Head of caudate nucleus (tissue), 42 donors: ENCODE measurements at places on chromosomes 4 and X.

DNA sequence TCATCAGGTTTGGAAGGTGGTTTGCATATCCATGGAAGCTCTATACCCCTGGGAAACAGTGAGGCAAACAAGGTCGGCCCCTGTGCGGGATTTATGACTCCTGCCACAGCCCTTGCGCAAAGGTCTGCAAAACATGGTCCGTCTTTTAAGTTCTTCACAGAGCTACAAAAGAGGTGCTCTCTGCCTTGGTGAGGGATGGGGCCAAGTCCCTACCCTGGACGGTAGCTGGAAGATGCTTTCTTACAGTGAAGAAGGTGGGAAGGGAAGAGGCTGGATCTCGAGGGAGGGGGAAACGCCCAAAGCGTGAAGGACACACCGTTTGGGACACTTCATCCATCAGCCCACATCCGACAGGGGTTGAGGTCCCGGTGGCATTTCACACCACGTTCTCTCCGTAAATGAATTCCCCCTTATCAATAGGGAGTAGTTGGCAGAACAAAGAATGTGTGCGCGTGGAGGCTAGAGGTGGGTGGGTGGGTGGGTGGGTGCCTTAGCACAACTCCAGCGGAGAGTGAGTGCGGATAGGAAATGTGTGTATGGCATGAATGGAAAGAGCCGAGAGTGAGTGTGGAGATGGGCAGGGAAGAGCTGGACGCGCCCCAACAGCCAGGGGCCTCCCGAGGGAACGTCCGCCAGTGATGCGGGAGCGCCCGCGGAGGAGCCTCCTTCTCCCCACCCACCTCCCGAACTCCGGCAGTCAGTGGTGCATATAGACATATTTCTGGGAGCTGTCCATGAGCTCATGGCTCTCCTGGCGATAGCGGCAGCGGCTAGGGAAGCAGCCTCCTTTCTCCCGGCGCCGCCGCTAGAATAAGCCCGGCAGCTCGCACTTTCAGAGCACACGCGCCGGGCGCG lies 68.3 kb downstream of the LARP7 start:
- DNase-seq, result peak; percentile 43

GRCh38 chrX:53279296-53280237 lies 1.8 kb downstream of the IQSEC2 start:
- no peak for DNase-seq

DNA sequence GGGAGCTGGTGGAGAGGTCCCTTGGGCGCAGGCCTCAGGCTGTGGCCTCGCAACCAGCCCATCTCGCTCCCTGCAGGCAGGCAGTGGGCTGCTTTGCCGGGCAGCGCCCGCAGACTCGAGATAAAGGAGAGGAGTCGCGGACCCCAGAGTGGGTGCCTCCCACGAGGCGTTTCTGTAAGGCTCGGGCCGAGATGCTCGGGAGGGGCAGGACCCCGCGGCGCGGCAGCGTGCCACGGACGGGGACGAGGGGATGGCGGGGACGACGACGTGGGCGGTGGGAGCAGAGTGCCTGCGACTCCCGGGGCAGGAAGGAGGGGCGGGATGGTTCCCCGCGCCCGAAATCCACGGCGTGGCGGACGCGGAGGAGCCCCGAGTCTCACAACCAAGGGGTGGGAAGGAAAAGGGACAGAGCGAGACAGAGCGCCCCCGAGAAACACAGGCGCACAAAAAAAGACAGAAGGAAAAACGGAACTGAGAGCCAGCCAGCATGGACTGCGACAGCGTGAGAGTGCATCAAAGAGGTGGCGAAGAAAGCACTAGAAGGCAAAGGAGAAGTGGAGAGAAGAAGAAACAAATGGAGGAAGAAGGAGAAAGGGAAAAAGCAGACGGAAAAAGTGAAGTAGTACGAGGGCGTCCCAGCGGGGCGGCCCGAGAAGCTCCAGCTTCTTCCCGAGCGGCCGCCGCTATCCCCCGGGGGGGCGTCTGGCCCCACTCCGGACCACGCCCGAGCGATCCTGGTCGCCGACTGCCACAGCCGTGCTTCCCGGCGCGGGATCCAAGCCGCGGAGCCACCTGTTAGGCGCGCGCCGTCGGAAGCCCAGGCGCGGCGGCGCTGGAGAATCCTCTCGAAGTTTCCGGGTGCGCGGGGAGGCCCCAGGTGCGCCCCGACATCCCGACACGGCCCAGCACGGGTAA lies 1.5 kb downstream of the BEND4 start:
- DNase-seq, result no peak

DNA sequence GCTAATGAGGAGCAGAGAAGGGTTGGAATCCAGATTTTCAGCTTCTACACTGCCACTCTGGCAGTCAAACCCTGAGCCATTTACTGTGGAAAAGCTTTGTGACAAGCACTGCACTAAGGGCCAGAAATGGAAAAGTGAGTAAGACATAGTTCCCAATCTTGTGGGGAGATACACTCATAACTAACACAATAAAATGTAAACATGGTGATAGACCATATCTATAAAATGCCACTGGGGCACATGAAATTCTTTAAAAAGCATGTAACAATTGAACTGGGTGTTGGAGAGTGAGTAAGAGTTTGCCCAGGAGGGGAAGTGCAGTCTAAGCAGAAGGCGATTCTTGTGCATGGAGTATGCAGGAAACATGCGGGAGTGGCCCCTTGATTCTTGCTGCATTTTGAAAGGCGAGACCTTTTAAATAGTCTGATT lies 32.0 kb upstream of the ANXA5 start:
- DNase-seq, result no peak

- DNase-seq, result no peak
These were observed 22.3 kb upstream of the RASGEF1B start for GRCh38 chr4:81494031-81494431.

- peak; percentile 9 for DNase-seq
These were observed 13.3 kb downstream of the LRPAP1 start for GRCh38 chr4:3518941-3519340.

GRCh38 chr4:11537846-11538245 lies 109.2 kb upstream of the HS3ST1 start:
- no peak for DNase-seq

DNA sequence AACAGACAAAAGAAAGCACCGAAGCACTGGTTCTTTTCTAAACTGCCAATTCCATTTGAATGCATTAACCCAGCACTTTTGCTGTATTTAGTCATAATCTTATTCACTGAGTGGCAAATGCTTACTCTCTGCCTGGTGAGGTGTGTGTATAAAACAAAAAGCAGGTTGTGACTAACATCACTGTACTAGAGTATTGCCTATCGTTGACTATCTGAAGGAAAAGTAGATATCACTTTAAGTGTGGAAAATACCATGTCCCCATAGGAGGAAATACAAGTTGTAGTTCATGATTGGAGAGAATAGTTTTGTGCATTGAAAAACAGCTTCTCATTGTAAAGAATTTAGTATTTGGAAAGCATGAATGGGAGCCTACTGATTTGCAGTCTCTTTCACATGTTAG lies 2.7 kb downstream of the PDLIM5 start:
- no peak for DNase-seq

DNA sequence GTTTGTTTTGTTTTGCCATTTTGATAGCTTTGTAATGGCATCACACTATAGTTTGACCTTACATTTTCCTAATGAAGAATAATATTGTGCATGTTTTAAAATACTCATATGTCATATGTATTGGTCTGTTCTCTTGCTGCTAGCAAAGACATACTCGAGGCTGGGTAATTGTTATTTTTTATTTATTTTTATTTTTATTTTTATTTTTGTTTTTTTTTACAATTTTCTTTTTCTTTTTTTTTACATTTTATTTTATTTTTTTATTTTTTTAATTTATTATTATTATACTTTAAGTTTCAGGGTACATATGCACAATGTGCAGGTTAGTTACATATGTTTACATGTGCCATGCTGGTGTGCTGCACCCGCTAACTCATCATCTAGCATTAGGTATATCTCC lies 104.6 kb upstream of the GRID2 start:
- no peak for DNase-seq

DNA sequence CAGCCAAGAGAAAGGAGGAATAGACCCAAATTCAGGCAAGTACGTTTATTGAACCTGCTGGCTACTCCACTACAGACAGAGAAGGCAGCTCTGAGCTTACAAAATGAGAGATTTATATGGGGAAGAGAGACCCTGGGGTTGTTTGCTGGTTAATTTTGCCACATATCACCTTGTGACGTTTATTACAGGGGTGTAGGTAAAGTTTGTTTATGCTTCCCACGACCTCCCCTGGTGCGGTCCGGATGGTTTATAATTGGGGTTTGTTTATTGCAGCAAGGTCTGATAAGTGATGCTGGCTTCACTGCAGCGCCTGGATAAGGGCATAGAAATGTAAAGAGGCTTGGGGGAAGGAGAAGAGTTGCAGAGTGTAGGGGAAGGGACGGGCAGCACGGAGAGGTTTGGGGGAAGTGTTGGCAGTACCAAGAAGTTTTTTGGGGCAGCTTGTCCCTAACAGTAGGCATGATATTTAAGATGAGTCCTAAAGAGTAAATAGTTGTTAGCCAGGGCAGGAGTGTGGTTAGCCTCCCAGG lies 12.6 kb downstream of the BEX1 start:
- no peak for DNase-seq

- no peak for DNase-seq
These were observed 63.0 kb upstream of the ZXDB start for GRCh38 chrX:57528670-57529255.

GRCh38 chrX:53280331-53281320 lies 758 bp downstream of the IQSEC2 start:
- DNase-seq, result no peak

DNA sequence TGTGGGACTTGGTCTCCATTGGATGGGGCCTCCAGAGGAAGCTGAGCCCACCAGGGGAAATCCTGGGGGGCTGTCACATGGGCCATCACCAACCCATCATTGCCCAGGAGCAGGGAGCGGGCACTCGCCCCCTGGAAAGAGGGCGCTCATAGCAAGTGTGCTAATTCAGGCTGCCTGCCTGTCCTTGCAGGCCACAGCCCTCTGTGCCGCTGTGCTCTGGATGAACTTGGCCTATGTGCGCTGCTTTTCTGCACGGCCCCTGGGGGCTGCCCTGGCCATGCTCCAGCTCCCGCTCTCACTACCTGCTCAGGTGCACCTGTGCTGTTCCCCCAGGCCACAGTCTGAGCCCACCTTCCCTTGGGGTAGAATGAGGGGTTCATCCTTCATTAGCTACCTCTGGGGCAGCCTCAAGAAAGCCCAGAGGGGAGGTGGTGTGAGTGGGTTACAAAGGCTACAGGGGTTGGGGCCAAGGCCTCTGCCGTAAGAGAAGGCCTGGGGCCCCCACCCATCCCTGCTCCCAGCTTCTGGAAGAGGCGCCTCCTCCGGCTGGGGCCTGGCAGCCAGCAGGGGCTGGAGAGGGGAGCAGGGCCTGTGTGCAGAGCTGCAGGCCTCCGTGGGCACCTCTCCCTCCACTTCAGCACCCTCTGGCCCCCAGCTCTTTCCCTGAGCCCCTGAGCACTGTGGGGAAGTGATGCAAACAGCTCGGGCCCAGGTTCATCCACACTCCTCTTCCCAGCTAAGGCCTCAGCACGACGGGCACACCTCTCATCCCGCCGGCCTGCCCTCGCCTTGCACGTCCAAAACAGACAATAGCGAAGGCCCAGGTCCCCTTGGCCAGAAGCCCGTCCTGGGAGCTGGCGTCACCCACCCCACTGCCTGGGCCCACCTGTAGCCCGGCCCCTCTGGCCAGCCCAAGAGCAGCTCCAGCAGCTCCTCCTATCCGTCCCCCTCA lies 8.9 kb downstream of the CFAP99 start:
- no peak for DNase-seq

DNA sequence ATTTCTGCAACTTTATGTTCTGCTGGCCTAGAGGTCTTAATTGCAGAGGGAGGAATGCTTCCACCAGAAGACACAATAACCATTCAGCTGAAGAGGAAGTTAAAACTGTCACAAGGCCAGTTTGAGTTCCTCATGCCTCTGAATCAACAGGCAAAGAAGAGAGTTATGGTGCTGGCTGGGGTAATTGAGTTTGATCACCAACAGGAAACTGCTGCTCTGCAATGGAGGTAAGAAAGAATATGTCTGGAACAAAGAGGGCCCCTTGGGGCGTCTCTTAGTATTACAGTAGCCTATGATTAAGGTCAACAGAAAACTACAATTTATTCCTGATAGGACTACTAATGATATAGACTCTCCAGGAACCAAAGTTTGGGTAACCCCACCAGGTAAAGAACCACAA lies 744.0 kb downstream of the FSTL5 start:
- DNase-seq, result no peak

- DNase-seq, result no peak
These were observed 30.8 kb downstream of the MRPL1 start for GRCh38 chr4:77893451-77893850.

- no peak for DNase-seq
These were observed 105.0 kb downstream of the TBL1X start for GRCh38 chrX:9569876-9570301.

GRCh38 chr4:125582302-125582701 lies 267.5 kb downstream of the FAT4 start:
- no peak for DNase-seq

GRCh38 chr4:54728368-54728767 lies 70.6 kb downstream of the KIT start:
- DNase-seq, result no peak

GRCh38 chr4:8152865-8153257 lies 5.8 kb downstream of the ABLIM2 start:
- no peak for DNase-seq

GRCh38 chr4:142845293-142846107 lies 601 bp downstream of the INPP4B start:
- peak; percentile 21 for DNase-seq

DNA sequence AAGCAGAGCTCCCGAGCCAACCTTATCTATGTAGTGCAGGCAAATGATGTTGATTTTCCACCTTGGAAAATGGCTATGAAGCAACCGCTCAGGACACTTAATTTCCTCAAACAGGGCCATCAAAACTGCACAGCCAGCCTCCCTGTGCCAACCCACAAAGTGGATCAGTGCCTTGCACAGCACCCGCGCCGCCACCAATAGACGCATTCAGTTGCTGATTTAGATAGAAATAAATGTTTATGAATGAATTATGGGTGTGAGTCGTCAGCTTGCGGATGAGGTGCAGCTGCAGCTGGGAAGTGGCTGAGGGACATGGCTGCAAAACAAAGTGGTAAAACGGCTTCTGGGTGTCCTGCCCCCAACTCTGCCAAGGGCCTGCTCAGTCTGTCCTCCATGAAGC lies 47.0 kb downstream of the SOD3 start:
- DNase-seq, result no peak

DNA sequence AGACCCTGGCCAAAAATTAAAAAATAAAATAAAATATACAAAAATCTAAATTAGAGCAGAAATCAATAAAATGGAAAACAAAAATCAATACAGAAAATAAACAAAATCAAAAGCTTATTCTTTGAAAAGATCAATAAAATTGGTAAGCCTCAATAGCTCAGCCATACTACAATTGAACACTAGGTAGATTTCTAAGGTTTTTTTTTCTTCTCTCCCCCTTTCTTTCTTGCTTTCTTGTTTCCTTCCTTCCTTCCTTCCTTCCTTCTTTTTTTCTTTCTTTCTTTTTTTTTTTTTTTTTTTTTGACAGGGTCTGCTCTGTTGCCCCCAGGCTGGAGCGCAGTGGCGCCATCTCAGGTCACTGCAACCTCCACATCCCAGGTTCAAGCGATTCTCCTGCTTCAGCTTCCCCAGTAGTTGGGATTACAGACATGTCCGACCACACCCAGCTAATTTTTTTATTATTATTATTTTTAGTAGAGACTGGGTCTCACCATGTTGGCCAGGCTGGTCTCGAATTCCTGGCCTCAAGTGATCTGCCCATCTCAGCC lies 23.4 kb upstream of the PPP3CA start:
- no peak for DNase-seq
